Stimulated activated CD4-positive, alpha-beta T cell treated with anti-CD3 and anti-CD28 coated beads, Interleukin-15, amount 100 ng/mL, for 1 hour (primary cell): ENCODE measurements at places on chromosomes 7 and 10.

DNA sequence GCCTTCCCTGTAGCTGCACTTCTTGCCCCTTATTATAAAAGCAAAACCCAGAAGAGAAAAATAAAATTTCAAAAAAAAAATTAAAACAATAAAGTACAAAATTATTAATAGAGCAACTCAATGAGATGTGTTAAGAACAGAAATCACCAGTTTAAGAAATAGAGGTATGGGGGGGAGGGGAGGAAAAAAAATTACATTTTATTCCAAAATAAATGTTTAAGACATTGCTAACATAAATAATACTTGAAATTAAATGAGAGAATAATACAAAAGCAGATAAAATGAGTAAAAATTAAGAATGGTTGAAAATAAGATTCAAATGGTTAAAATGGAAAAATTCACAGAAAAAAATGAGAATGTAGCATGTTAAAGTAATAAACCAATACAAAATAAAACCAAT is 3.1 kb downstream of the IFIT2 start:
- no peak for DNase-seq

DNA sequence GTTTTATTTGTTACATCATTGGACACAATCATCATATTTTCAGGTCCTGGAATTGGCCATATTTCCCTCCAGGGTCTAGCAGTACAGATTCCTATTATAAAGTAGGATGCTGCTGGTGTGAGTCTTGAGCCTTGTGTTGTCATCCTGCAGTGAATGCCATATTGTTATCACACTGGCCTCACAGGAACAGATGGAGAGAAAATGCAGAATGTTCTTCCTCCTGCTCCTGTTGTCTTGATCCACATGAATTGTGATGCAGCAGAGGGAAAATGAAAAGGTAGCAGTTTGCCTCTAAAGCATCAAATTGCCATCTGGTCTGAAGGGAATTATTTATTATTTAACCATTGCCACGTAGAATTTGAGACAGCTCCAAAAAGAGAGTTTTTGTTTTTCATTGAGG is 248.6 kb downstream of the GPAM start:
- no peak for DNase-seq

- no peak for DNase-seq
These were observed 1.3 kb upstream of the ATXN7L1 start for GRCh38 chr7:105877736-105878135.

GRCh38 chr7:28026237-28026636 is 154.4 kb downstream of the JAZF1 start:
- no peak for DNase-seq

- no peak for DNase-seq
These were observed 106.1 kb downstream of the MAGI2 start for GRCh38 chr7:79347351-79347750.

DNA sequence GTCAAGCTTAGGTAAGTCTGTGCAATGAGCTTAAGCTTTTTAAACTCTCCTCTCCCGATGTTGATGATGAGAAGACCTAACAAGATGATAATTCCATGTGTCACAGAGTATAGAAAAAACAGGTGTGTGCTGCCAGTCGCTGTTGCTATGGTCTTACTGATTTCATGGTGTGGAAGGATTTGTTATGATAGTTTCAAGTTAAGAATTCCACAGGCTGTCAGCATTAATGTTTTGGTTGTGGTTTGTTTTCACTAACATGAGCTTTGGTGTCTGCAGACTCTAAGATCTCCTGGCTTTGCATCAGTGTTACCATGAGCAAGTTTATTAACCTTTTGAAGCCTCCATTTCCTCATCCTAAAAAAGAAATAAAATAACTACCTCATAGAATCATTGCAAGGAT is 123.7 kb downstream of the NSUN6 start:
- DNase-seq = no peak

DNA sequence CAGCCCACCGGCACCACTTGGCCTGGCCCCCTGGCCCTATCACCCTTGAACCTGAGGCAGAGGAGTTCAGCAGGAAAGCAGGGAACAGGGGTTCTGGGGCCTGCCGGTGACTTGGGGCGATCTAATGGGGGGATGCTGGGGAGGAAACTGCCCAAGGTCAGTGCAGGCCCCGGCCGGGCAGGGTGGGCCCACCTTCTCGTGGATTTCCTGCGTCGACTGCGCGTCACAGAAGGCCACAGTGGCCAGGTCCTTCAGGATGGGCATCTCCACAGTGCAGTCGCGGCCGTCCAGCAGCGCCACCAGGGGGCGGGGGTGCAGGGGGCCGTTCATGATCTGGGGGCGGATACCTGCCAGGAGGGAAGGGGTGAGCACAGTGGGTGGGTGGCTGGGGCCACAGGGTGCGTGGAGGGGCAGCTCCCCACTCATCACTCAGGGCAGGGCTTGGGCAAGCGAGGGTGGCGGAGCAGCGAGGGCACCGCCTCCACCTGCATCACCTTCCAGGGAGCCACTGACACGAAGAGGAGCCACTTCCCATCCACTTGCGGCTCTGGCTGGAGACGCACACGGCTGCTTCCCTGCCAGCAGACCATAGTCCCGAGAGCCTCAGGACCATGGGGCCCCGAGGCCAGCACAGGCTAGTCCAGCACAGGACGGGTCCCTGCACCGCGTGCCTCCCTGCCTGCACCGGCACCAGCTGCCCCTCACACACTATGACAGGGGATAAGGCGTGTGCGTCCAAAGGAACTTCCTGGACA is 61.4 kb downstream of the ZRANB1 start:
- DNase-seq = no peak

GRCh38 chr10:114478281-114478680 is 74.0 kb upstream of the AFAP1L2 start:
- DNase-seq = no peak

GRCh38 chr10:71984809-71985388 is 20.7 kb downstream of the CHST3 start:
- DNase-seq = no peak

GRCh38 chr10:78861529-78862327 is 207.0 kb upstream of the ZMIZ1 start:
- DNase-seq = no peak

GRCh38 chr7:71488308-71488707 is 356.4 kb downstream of the GALNT17 start:
- no peak for DNase-seq
